ENCODE measurements at places on chromosomes 4 and X.

DNA sequence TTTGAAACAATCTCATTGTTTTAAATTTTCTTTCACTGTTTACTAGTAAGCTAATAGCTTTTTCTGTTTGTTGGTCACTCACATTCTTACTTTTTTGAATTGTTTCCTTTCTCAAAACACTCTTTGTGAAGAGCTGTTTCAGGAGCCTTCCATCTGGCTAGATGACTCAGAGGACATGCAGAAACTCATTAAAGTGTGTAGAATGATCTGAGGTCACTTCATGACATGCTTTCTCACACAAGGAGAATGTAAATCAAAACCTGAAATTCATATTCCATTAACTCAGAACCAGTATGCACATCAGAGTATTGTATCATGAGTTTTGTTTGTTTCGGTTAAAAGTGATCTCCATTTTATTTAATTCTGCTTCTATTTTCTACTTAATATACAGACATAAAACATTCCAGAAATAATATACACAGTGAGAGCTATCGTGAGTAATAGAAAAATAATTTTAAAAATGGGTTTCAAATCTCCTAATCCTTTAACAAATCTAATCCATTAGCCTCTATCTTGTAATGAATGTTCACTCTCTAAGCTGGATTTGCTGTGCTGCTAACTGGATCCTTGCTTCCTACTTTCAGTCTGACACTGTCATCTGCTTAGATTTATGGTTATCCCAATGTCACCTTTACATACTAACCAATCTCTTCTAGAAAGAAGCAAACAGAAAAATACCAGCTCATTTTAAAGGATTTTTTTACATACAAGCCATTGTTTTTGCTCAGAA is 449.6 kb downstream of the FSTL5 start:
- no peak for DNase-seq

DNA sequence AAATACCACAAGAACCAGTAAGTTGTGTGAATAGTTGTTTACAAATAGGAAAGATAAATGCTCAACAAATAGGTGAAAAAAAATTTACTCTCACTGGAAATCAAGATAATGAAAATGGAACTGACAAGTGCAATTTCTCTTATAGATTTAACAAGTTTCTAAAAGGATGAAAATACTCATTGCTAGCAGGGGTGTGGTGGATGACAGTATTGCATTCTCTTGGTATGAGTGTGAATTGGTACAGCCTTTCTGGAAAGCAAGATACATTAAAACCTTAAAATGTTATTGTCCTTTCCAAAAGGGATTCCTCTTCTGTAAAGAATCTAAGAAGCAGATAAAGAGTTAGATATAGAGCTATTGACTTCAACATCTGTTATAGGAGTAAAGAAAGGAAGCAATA is 240.0 kb upstream of the RPS6KA3 start:
- DNase-seq: no peak

DNA sequence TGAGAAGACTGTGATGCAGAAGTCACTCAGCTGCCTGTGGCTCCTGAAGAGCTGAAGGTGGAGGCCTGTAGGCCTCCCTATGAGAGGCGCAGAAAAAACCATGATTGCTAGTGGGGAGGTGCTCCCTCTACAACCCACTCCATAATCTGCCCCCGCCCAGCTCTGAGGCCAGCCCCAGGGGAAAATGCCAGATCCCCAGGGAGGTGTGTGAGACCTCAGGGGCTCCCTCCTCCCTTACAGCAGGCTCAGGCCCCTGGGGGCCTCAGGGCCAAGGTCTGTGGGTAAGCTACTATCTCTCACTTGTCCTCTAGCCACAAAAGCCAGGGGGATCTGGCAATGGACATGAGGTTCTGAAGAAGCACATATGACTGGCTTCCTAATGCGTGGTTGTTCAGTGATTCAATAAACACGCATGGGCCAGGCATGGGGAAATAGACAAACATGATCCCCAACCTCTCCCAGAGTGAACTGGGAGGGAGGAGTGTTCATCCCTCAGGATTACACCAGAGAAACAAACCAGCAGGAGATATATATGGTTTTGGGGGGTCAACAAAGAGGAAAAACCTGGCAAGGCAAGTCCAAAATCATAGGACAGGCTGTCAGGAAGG is 51.0 kb upstream of the MTM1 start:
- DNase-seq: no peak

DNA sequence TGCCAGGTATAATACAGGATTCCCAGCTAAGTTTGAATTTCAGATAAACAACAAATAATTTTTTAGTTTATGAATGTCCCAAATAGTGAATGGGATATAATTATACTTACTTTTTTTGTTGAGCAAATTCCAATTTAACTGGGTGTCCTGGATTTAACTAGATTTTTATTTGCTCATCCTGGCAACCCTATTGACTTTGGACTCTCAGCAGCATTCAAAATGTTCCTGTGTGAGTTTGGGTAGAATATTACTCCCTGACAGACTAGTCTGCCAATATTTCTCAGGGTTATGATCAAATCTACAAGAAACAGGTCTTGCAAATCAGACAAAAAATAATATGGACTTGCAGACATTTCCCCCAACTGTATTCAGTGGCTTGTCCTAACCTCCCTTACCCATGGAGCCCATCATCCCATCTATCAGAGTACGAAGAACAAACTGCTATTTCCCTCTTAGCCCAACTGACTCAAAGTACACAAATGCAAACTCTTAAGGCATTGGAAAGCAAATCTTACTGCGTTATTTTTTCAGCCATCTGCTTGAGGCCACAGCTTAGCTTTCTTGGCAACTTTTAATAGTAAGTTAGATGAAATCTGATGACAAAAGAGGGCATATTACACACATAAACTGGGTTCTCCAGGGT is 20.7 kb downstream of the SETD7 start:
- no peak for DNase-seq

GRCh38 chr4:129738175-129738574 is 642.2 kb downstream of the C4orf33 start:
- no peak for DNase-seq

DNA sequence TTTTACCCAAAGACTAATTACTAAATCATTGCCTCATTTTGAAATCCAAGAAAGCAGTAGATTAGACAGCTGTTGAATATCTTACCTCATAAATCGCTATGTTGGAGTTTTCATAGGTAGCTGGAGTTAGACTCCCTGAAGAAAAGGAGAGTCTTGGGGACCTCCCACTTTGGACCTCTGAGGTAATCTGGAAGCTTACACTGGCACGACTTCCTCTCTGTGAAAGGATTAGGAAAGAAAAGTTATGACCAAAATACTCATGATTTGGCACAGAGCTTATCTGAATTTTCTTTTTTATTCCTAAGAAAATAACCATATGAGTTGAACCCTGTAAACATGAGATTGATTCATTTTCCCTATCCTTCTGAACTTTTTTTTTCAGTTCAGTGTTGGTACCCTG is 40.6 kb downstream of the GUCY2F start:
- no peak for DNase-seq

GRCh38 chr4:15907430-15907829 is 31.1 kb downstream of the FGFBP1 start:
- DNase-seq: no peak

DNA sequence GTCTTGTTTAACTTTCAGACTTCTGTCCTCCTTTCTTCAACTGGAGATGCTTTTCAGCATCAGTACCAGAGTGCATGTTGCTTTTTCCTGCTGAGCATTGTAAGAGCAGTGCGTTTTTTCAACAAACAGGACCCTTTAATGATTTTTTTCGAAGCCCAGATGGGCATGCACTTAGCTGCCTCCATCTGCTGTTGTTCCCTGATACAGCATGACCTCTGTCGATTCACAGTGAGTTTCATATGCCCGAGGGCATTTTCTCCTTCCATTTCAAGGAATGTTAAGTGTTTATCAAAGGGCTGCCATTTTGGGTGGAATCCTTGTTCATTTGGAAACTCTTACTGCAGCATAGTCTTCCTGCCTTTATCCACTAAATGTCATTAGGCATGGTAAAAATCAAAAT is 428.6 kb downstream of the DTHD1 start:
- DNase-seq: no peak
